ENCODE measurements at places on chromosomes 6 and 20. TPM values are rescaled to one million over a fixed set of nuclear protein-coding genes. Genes with fewer than 3 reads are reported as not detected.

The ZHX3 gene
- total RNA-seq, result 12.1 TPM

The TCEA2 gene
- total RNA-seq, result 10.0 TPM

The TTLL9 gene
- total RNA-seq, result not detected

The FAM83C gene
- under 0.01 TPM for total RNA-seq

The TSPO2 gene
- not detected for total RNA-seq

The FAM162B gene
- 19.9 TPM for total RNA-seq

The KCNK16 gene
- total RNA-seq, result not detected

The BTNL2 gene
- total RNA-seq, result not detected

The PHACTR2 gene
- total RNA-seq, result 60.6 TPM

The PSMB8 gene
- 29.0 TPM for total RNA-seq

The CRISP2 gene
- not detected for total RNA-seq

The GPR63 gene
- 0.28 TPM for total RNA-seq

The PDYN gene
- not detected for total RNA-seq
